ENCODE measurements at places on chromosomes 7 and 10.

DNA sequence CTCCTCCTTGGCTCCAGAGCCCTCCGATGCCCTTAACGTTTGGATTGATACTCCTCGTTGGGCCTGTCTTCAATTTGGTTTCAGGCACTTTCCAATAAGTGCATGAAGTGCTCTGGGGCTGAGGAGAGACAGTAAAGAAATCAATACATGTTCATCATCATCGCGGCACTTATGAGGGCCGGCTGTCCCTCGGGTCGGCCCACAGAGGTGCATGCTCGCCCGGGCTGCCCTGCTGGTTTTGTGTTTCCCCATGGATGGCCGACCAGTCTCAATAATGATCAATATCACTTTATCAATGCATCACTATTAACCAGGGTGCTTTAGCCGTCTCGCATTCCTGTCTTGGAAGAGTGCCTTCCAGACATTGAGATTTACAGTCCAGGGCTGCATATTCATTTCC, 154.2 kb downstream of the EBF3 start:
- DNase-seq, result no peak

GRCh38 chr7:82015751-82016150, 245.9 kb upstream of the HGF start:
- DNase-seq, result no peak

GRCh38 chr10:67697724-67698131, 1.7 kb upstream of the CTNNA3 start:
- no peak for DNase-seq

DNA sequence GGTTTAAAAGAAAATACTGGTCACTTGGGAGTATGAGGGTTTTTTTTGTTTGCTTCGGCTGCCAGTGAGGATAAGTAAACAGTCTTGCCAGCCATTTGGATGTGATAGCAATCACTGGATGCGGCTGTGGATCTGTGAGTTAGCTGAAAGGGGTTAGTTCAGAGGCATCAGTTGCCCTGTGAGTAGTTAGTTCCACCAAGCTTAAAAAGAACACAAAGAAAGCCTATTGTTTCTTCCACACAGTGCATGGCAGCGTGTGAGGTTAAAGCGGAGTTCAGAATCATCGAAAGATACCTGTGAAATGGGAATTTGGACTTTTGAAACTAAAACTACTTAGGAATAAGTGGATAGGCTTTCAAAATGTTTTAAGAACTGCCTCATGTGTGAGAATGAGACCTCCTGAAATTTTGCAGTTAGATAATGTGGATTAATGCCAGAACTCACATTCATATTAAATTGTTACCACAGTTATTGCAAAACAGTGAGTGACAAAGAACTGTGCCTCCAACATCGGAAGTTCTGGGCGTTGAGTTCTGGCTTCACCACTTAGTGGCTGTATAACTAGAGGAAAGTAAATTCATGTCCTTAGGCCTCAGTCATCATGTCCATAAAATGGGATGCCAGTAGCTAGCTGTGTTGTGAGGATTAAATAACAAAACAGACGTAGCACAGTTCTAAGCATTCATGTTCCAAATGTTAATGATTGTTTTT, 31.3 kb downstream of the KIAA1217 start:
- no peak for DNase-seq

- DNase-seq, result no peak
These were observed 35.5 kb downstream of the GPRIN2 start for GRCh38 chr10:46520941-46521340.

- no peak for DNase-seq
These were observed 417.2 kb downstream of the PLXDC2 start for GRCh38 chr10:20233423-20233822.

- no peak for DNase-seq
These were observed 58.0 kb downstream of the PDSS1 start for GRCh38 chr10:26755443-26755903.

GRCh38 chr7:55032069-55032699, 13.4 kb downstream of the EGFR start:
- DNase-seq, result no peak

GRCh38 chr7:17212188-17212587, 86.3 kb upstream of the AHR start:
- DNase-seq, result no peak

DNA sequence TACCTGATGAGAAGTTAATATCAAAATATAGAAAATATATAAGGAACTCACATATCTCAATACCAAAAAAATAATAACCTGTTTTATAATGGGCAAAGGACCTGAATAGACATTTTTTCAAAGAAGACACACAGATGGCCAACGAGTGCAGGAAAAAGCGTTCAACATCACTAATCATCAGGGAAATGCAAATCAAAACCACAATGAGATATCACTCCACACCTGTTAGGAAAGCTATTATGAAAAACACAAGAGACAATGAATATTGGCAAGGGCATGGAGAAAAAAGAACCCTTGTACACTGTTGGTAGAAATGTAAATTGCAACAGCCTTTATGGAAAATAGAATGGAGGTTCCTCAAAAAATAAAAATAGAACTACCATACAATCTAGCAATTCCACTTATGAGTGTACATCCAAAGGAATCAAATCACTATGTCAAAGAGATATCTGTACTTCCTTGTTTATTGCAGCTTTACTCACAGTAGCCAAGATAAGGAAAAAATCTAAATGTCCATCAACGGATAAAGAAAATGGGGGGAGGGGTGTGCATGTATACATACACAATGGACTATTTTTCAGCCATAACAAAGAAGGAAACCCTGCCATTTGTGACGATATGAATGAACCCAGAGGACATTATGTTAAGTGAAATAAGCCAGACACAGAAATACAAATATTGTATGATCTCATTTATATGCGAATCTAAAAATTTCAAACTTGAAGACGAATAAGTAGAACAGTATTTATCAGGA, 3.6 kb upstream of the ALOX5 start:
- DNase-seq, result no peak

DNA sequence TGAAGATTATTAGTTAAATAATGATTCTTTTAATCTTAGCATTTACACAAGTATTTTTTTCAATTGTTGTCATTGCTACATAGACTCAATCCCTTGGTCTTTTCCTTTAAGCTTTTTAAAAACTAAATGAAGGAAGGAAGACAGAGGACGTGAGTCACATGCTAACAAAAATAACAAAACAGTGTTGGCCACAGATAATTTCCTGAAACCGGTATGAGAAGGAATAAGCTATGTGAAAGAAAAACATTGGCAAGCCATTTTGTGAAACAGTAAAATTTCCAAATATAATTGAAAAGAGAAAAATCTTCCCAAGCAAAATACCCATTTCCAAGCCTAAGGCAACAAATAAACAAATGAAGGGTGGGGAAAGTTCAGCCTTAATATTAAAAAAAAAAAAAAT, 223.0 kb downstream of the AHR start:
- DNase-seq, result no peak

GRCh38 chr7:5065107-5065407, 19.4 kb downstream of the RBAK start:
- DNase-seq, result no peak

DNA sequence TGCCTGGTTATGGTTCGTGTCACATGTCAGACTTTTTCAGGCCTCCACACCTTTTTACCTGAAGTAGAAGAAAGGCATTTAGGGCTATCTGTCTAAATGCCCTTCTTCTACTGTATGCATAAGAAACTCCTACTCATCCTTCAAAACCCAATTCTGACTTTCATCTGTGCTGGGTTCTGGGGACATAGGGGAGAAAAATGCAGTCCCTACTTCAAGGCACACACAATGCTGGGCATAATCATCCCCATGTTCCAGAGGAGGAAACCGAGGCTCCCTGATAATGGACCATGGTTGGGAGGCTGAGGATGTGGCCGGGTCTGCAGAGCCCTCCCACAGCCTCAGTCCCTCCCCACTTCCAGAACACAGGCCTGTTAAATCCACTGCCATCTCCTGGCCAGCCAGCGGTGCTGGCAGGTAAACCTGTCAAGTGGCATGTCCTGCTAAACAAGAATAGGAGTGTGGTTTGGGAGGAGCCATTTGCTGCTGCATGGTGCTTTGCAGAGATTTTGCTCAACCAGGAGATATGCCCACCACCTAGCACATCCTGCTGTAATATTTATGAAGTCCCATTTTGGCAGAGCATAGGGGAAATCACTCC, 32.0 kb downstream of the GRID1 start:
- no peak for DNase-seq

- no peak for DNase-seq
These were observed 19.0 kb upstream of the C10orf71 start for GRCh38 chr10:49280001-49280408.

GRCh38 chr10:110851020-110851612, 20.6 kb upstream of the PDCD4 start:
- DNase-seq, result no peak

DNA sequence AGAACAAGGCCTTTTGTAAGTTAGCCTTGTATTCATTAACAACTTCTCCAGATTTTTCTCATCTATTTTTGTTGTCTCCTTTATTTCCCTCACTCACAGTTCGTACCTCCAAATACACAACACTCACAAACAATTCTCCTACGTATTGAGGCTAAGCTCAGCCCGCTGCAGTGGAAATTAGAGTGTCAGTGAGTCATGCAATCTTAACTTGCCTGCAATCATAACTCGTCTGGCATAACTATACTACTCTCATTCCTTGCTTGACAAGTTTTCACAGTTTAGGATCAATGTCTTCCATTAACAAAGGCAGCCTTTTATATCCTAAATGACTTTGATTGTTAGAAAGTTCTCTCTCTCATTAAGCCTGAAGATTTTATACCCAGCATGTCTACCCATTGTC, 23.8 kb downstream of the TMEM196 start:
- DNase-seq, result no peak

- no peak for DNase-seq
These were observed 335.8 kb downstream of the PRPF18 start for GRCh38 chr10:13922586-13922985.

GRCh38 chr7:55556492-55556891, 15.8 kb downstream of the VOPP1 start:
- DNase-seq, result no peak

All from occipital lobe (tissue), 3 donors.